ENCODE measurements at places on chromosomes 5 and 9.

DNA sequence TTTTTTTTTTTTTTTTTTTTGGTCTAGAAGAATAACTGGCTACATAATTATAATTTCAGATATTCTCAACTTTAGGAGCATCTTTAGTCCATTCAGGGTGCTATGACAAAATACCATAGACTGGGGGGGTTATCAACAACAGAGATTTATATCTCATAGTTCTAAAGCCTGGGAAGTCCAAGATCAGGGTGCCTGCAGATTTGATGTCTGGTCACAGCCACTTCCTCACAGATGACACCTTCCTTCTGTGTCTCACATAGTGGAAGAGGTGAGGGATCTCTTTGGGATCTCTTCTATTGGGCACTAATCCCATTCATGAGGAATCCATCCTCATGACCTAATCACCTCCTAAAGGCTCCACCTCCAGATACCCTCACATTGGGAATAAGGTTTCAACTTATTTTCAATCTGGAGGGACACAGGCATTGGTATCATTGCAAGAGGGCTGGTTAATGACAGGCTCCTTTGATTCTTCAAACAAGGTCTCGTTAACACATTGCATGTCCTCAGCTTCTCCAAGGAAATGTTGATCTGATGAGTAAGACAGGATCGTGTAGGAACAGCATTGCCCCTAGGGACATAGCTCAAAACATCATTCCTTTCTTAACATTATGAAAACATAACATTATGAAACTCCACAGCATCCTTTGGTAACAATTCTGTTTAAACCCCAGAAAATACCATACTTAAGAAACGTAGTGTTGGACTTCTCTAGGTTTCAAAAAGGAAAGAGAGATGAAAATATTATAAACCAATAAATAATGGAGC lies 372.4 kb downstream of the SEMA5A start:
- DNase-seq: no peak

- no peak for DNase-seq
These were observed 247.5 kb downstream of the NSG2 start for GRCh38 chr5:174293006-174293405.

DNA sequence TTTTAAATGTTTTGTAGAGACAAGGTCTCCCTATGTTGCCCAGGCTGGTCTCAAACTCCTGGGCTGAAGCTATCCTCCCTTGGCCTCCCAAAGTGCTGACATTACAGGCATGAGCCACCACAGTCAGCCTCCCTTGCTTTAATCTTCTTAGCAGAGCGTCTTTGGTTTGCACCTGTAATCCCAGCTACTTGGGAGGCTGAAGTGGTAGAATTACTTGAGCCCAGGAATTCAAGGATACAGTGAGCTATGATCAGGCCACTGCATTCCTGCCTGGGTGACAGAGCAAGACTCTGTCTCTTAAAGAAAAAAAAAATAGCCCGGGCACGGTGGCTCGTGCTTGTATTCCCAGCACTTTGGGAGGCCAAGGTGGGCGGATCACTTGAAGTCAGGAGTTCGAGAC lies 27.8 kb downstream of the UBE2D2 start:
- DNase-seq: no peak

DNA sequence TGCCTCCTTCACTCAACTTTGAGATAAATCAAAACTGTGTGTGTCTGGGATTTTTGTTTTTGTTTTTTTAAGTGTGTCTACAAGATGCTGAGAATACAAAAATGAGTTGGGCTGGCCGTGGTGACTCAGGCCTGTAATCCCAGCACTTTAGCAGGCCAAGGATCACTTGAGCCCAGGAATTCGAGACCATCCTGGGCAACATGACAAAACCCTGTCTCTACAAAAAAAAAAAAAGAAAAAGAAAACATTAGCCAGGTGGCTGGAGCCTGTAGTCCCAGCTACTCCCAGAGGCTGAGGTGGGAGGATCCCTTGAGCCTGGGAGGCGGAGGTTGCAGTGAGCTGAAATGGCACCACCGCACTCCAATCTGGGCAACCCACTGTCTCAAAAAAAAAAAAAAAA lies 21.0 kb downstream of the HNRNPK start:
- no peak for DNase-seq

GRCh38 chr5:13704396-13704795 lies 240.1 kb downstream of the DNAH5 start:
- DNase-seq: no peak

DNA sequence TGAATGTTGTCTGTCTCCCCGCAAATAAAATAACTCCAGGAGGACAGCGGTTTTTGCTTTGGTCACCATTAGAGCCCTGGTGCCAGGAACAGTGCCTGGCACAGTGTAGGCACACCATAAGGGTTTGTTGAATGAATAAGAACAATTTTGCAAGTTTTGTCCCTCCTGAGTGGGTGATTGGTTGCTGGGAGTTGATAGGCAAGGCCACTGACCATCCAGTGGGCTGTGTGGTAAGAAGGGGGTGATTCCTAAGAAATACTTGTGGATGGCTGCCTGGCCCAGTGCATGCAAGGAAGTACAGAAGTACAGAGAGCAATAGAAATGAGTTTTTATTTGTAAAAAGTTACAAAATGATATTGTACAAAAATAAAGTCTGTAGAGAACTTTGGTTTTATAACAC lies 27.5 kb downstream of the GDNF start:
- DNase-seq: no peak

DNA sequence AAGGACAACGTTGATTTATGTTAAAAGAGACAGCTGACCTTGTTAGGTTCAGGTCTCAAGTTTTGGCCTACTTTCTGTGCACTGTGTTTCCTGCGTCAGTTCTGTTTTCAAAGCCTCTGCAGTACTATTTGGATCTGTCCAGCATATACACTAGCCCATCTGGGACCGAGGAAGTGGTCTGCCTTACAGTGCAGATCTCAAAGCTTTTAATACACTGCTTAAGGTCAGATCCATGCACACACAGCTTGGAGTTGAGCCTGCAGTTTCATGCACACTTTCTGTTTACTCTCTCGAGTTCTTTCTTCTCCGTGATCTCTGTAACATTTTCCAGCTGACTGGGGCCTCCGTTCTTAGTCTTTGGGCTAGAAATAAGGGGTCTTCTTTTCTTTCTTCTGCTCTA lies 24.1 kb downstream of the CARTPT start:
- no peak for DNase-seq

DNA sequence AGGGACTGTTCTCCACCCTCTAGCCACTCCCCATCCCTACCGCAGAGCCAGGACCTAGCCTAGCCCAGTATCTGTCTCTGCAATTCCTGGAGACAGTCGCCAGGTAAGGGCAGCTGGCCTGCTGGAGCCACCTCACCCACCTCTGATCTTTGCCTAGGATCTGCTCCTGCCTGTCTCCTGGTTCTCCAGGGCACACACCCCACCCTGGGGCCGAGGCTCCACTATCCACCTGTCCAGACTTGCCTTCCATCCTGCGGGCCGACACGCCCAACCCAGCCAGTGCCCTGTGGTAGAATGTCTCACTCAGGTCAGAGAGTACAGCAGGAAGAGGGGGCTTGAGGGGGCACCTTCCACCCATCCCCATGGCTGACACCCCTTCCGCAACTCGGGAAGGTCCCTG lies 15.7 kb upstream of the AQP7 start:
- no peak for DNase-seq

- DNase-seq: no peak
These were observed 406.7 kb downstream of the GABRG2 start for GRCh38 chr5:162474239-162474638.

DNA sequence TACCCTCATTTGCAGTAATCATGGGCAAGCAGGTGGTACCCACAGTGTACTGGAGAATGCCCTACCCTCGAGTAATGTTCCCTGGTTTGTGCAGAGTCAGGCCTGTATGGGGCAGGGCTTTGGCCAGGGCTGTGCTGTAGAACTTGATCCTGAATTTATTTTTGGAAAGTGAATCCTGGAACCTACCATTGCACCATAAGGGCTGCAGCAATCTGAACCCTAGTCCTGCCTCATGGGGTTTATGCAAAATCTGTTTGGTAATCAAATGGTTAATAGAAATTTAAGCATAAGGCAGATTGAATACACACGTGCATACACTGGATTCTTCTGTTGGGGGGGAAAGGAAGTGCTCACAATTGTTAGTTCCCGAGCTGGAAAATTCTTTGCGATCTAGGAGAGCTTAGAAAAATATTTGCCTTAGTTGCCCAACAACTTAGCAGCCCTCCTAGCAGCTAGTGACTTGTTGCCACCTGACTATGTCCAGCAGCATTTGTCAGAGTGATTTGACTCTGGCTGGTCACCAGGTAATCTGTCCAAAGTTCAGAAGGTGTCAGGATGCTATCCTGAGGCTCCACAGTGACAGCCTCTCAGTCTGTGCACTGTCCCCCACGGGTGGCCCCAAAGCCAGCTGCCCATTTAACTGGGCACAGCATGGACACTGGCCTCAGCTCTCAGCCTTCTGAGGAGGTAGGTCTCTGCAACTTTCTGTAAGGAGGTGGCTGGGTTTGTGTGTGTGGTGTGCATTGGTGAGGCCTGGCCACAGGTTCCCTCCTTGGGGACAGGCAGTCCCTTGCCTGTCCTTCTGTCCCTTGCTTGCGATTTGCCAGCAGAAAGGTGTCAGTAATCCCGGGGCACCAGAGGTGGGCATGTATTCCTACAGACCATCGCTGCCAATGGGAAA lies 8.3 kb downstream of the MVB12B start:
- no peak for DNase-seq

DNA sequence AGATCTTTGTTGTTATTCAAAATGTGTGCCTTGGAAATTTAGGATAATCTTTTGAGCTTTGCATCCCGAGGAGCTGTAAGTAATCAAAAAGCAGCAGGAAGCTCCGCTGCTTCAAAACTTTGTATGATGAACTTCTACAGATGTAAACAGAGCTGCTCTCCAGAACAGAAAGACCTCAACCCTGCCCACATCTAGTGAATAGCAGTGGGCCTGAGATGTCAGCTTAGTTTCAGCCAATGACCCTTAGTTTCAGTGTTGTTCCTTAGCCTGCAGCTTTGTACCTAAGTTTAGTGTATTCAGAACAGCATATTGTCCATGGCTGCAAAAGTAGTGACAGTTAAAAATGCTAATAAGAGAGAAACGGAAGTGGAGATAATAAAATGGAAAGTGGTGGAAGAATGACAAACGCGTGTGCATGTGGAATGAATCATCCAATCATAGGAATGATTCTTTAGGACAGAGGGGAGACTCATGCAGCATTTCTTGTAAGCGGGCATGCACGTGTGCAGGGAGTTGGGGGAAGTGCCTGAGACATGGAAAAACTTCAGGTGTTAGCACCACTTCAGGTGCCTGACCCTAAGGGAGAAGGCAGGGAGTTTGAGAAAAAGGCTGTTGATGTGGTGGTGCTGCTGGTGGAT lies 24.9 kb downstream of the SNX24 start:
- no peak for DNase-seq

- no peak for DNase-seq
These were observed 99.8 kb downstream of the ZNF462 start for GRCh38 chr9:106962615-106963363.

DNA sequence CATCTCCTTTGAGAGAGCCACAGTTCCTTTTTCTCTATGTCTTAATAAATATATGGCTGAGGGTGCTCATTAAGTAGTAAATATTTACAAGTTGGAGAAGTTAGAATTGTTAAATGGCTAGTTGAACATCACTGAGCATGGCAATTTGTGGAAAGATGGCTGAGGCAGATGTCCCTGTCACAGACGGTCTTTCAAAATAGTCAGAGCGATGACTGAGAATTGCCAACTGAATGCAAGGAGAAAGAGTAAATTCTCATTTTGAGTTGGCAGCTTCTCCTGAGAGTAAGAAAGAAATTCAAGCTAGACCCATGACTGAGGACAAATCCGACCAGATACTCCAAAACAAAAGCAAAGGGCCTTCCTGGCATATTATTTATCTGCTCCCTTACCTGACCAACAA lies 617.9 kb downstream of the KCTD16 start:
- no peak for DNase-seq

- DNase-seq: no peak
These were observed 10.0 kb downstream of the DUSP1 start for GRCh38 chr5:172760959-172761358.

- DNase-seq: no peak
These were observed 112.4 kb upstream of the PRLR start for GRCh38 chr5:35342664-35343063.

GRCh38 chr9:122379340-122379739 lies 8.5 kb downstream of the PTGS1 start:
- no peak for DNase-seq

GRCh38 chr5:61627531-61627930 lies 295.5 kb downstream of the ZSWIM6 start:
- DNase-seq: no peak

DNA sequence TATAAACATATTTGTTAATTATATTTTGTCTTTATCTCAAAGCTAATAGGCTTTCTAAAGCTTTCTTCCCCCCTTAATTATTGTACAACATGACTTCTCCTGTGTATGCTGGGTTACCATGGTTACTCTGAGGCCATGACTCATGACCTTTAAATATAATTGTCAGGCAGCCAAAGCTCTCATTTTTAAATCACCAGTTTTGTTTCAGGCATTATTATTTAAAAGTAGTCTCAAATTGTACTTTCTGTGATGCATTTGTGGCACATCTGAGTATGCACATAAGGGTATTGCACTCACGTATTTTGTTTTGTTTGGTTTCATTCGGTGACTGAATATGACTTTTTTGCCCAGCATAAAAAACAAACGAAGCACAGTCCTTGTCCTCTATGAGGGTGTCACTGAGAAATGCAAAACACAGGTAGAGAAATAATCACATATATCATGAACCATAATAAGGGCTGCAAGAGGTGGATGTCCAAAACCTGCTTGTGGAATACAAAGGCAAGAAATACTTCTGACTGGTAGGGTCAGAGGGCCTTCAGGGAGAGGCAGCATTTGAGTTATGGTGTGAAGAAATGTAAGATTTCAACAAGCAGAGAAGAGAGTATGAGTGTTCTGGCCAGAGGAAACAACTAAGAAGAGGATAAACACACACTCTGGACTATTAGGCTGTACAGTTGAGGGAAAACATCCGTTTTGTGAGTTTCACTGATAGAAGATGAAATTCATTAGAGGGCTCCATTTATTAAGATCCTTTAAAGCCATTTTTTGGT lies 2.1 kb downstream of the CCDC192 start:
- DNase-seq: no peak

- no peak for DNase-seq
These were observed 4.0 kb downstream of the ANKRD55 start for GRCh38 chr5:56229111-56229510.

- DNase-seq: no peak
These were observed 53.0 kb upstream of the FCN1 start for GRCh38 chr9:134970719-134971118.

GRCh38 chr5:158159621-158160020 lies 300.7 kb upstream of the CLINT1 start:
- DNase-seq: no peak

- DNase-seq: no peak
These were observed 5.2 kb upstream of the RPL26L1 start for GRCh38 chr5:172953776-172954675.

- DNase-seq: no peak
These were observed 398.3 kb downstream of the IRX2 start for GRCh38 chr5:2353211-2353610.

DNA sequence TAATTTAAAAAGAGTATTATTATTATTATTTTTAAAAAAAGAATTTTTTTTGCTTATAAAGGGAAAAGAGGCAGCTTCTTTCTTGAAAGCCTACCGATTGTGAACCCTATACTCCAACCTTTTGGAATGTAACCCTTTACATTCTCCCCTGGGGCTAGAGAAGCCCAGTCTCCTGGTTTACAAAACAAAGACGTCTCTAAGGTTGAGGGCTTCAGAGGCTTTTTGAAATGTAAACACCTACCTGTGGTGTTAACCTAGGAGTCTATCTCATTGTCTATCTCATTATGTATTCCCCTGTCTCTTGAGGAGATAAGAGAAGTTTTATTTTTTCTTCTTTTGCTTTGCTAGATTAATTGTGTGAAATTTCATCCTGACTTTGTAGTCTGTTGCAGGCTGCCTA lies 4.7 kb downstream of the TNFSF8 start:
- no peak for DNase-seq
